ENCODE measurements at places on chromosomes 1 and 21.

- DNase-seq, result no peak
Measured at GRCh38 chr21:16116798-16117197, 387.0 kb downstream of the USP25 start.

GRCh38 chr1:32266921-32267591 lies 16.0 kb downstream of the LCK start:
- DNase-seq, result no peak

DNA sequence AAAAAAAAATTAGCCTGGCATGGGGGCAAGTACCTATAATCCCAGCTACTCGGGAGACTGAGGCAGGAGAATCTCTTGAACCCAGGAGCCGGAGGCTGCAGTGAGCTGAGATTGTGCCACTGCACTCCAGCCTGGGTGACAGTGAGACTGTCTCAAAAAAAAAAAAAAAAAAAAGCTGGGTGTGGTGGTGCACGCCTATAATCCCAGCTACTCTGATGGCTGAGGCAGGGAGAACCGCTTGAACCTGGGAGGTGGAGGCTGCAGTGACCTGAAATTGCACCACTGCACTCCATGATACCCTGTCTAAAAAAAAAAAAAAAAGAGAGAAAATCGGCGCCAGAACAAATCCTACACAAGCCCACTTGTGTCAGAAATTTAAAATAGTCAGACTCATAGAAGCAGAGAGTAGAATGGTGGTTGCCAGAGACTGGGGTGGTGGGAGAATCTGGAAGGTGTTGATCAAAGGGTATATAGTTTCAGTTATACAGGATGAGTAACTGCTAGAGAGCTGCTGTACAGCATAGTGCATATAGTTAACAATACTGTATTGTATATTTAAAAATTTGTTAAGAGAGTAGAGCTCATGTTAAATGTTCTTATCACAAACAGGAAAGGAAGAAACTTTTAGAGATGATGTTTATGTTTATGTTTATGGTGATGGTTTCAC lies 9.6 kb downstream of the DIP2A start:
- DNase-seq, result no peak

DNA sequence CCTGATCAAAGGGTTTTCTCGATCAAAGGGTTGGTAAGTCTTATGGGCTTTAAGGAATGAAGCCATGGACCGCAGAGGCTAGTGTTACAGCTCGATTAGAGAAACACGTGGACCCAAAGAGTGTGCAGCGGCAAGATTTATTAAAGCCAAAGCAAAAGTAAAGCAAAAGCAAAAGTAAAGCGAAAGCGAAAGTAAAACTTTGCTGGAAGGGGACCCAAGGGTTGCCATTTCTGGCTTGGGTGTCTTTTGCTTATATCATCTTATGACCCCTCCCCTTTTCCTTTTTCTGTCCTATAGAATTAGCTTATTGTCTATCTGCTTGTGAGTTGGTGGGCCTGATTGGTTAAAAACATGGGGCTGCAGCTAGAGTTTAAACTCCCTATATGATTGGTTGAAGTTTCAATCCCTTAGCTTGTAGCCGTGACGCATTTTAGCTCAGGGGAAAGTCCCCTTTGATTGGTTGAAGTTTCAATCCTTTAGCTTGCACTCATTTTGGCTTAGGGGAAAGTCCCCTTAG lies 957.0 kb downstream of the AMY1C start:
- DNase-seq, result no peak

DNA sequence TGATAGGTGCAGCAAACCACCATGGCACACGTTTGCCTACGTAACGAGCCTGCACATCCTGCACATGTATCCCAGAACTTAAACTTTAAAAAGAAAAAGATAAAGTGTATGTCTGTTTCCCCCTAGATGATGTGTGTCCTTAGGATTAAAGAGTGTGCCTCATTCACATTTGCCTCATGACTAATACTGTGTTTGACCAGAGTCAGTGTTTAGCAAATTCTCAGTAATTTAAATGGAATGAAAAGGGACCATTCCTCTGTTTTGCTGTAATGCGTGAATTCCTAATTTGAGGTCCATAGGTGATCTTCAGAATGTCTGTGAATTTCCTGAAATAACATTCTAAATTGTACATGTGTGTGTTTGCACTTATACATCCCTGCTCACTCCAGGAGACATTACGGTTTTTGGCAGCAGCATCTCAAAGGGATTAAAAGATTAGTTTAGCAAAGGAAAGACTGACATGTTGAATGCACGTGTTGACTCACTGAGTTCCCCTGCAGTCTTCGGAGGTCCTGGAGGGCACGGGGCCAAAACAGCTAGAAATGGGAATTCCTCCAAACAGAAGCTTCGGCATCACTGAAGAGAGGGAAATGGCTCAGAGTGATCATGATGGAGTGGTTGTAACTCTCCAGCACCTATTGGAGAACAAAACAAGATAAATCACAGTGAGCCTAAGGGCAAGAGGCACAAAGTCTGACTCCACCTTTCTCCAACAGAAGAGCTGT lies 19.1 kb upstream of the SLC35F3 start:
- DNase-seq, result no peak

GRCh38 chr1:93427656-93428055 lies 20.3 kb upstream of the FNBP1L start:
- peak; percentile 59 for DNase-seq

All from suprapubic skin (tissue), 4 donors.